ENCODE measurements at places on chromosomes 13 and 19. TPM values are rescaled to one million over a fixed set of nuclear protein-coding genes. Genes with fewer than 3 reads are reported as not detected.

- no peak for DNase-seq
These were observed 906 bp upstream of the CYP4F11 start for GRCh38 chr19:15935167-15935702.

CCDC169 gene
- 7.0 TPM for total RNA-seq

ZNF541 gene
- total RNA-seq, result 0.16 TPM

- DNase-seq, result no peak
These were observed 42.5 kb upstream of the ANKRD10 start for GRCh38 chr13:110957181-110957884.

GRCh38 chr13:111283991-111284390 lies 36.5 kb upstream of the TEX29 start:
- DNase-seq, result no peak

LRRC63 gene
- total RNA-seq, result 1.2 TPM

PLPPR2 gene
- total RNA-seq, result 7.2 TPM

- no peak for DNase-seq
These were observed 177.7 kb downstream of the TDRD3 start for GRCh38 chr13:60574735-60575134.

CEP89 gene
- 13.9 TPM for total RNA-seq

CYP4F2 gene
- total RNA-seq, result not detected

DNA sequence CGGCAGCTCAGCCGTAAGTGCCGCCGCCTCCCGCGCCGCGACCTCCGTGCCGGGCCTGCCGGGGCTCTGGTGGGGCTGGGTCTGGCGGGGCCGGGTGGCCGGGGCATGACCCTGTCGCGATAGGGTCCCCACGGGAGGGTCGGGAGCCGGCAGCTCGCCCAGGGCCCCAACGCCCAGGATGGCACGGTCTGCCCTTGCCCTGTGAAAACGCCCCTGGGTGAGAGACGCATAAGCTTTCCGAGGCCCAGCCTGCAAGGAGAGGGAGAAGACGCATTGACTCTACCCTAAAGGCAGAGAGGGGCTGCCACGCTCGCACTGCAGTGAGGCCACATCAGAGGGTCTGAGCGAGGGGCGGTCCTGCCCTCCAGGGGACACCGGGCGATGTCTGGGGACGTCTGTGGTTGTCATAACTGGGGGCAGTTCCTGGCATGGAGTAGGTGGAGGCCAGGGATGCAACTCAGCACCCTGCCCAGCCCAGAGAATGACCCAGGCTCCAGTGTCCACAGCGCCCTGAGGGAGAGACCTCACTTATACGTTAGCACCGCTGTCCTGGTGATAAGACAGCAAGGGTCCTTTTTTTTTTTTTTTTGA lies 539 bp downstream of the ZNF554 start:
- no peak for DNase-seq

ZNF571 gene
- total RNA-seq, result 17.4 TPM

DNA sequence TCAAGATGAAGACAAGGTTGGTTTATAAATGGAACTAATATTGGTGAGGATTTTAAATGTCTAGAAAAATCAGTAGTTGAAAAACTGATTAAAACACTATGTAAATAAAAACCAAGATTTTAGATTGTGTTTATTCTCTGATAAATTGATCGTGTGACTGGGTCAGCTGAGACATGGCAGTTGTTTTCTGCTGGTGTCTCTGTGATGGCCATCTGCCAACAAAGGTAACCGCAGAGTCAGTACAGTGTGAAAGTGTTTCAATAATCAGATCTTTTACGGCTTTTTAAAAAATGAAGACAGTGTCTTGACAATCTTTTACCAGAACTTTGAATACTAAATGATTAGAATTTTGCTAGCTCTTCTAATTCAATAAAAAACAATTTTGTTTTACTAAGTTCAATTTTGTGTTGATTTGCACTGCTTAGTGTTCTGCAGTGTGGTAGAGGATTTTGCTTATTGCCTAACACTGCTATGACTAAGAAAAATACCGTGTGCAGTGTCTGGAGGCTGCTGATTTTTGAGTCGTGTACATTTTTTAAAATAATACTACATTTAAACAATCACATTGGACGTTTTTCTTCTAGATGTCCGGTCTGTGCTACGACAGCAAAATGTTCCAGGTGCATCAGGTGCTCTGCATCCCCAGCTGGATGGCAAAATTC lies 32.7 kb upstream of the GPR183 start:
- DNase-seq, result no peak

GRCh38 chr19:9986787-9987281 lies 23.5 kb downstream of the COL5A3 start:
- DNase-seq, result no peak

- no peak for DNase-seq
These were observed 1.7 kb upstream of the PNKP start for GRCh38 chr19:49869009-49869483.

- no peak for DNase-seq
These were observed 3.2 kb downstream of the KLK2 start for GRCh38 chr19:50876456-50876855.

GRCh38 chr19:56947206-56947605 lies 106.7 kb upstream of the PEG3 start:
- no peak for DNase-seq

DNA sequence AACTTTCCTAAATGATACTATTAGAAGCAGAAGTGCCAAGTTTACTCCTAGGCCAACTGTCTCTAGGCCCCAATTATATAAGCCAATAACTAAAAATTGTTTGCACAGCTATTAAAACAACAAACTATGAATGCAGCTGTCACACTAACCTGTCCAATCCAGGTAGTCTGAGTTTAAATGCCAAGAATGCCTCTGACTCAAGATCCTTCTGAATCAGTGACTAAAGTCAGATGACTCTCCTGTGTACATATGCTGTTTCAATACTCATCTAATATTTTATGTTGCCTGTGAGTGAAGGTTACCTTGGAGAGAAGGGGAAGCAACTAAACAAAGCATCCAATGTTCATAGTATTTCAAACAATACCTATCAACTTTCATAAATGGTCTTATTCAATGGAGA lies 257.0 kb downstream of the ENOX1 start:
- no peak for DNase-seq

DNA sequence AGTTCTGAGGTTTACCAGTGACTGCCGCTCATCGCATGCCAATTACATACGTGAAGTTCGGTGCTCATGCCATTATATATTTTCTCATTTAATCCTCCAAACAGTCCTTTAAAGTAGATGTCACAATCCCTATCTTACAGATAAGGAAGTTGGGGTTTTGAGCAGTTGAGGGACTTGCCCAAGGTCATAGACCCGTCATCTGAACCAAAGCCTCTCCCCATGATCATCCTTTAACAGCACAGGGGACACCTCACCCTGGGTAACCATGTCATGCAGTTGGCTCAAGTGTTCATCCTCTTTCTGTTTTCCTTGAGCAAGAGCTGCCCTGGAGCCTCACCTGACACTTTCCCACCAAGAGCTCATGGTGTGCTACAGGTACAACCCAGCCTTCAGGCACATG lies 69.1 kb downstream of the HSPH1 start:
- no peak for DNase-seq

DNA sequence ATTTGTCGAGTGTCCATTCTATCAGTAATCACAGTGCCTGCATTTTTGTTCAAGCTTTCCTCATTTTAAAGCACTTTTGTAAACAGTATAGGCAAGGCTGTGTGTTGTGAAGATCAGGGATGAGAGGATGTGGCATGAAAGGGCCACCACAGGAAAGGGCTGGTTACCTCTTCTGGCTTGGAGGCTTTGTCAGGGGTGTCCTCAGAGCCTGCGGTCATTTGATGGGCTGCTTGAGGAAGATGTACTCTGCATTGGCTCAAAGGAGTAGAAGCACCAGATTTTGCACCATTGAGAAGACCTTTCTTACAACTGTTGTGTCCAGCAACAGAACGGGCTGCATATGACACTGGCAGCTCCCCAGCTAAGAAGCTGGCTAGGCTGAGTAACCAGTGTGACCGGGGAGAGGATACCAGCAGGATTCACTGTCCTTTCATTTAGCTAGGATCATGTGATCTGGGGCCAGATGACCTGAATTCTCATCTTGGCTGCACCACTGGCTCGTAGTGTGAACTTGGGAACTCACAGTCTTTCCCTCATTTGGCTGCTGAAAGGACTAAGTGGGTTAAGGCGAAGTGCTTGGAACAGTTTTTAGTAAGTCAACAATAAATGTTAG lies 380.2 kb downstream of the FGF9 start:
- DNase-seq, result no peak

- no peak for DNase-seq
These were observed 91.2 kb downstream of the GGACT start for GRCh38 chr13:100497389-100497788.

- no peak for DNase-seq
These were observed 59.2 kb downstream of the SIPA1L3 start for GRCh38 chr19:37966211-37966661.

KRTDAP gene
- not detected for total RNA-seq
